Right atrium auricular region (tissue), 2 donors: ENCODE measurements at places on chromosomes 1 and 21. TPM values are rescaled to one million over a fixed set of nuclear protein-coding genes. Genes with fewer than 3 reads are reported as not detected.

AMY1A gene
- total RNA-seq: not detected

PCAT6 gene
- total RNA-seq: not detected

GRCh38 chr1:165837838-165838364 lies 10.5 kb downstream of the UCK2 start:
- no peak overlapping the region for H3K4me3 ChIP-seq
- H3K4me1 ChIP-seq: no peaks in the 10 kb centered on the region
- no peaks in the 10 kb centered on the region for H3K27me3 ChIP-seq
- no peaks in the 10 kb centered on the region for H3K36me3 ChIP-seq
- DNase-seq: no peak
- no peak overlapping the region for H3K27ac ChIP-seq

GRCh38 chr1:17289721-17290120 lies 18.3 kb upstream of the PADI4 start:
- DNase-seq: no peak
- H3K4me3 ChIP-seq: no peak overlapping the region
- no peaks in the 10 kb centered on the region for H3K27me3 ChIP-seq
- no peaks in the 10 kb centered on the region for H3K4me1 ChIP-seq

- H3K27me3 ChIP-seq: no peaks in the 10 kb centered on the region
- H3K27ac ChIP-seq: no peak overlapping the region
- no peak overlapping the region for H3K4me3 ChIP-seq
- no peaks in the 10 kb centered on the region for H3K36me3 ChIP-seq
These were observed 166.3 kb downstream of the BARHL2 start for GRCh38 chr1:90550626-90551406.
